Mucosa of descending colon (tissue), 3 donors: ENCODE measurements at places on chromosomes 16 and 17.

DNA sequence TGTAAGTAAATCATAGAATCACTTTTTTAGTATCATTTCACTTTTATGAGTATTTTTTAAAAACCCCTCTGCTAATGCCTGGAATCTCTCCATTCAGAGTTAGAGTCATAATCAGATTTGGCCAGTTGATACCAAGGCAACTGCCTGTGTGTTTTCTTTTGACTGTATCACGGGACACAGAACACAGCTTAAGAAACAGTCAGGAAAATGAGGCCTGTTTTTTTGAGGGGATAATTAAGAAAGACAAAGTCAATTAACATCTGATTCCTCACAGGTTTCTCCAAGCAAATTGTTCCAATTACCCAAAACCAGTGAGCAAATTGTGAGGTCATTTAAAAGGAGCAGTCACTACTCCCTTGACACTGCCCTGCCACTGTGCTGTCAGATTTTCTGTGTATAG lies 944.5 kb upstream of the SOX9 start:
- no peak for DNase-seq

- DNase-seq: no peak
Measured at GRCh38 chr16:49148410-49148809, 133.2 kb downstream of the CBLN1 start.

- DNase-seq: no peak
Measured at GRCh38 chr17:18203308-18203707, 19.7 kb downstream of the ALKBH5 start.

- no peak for DNase-seq
Measured at GRCh38 chr17:58354541-58355216, 2.7 kb upstream of the SUPT4H1 start.

DNA sequence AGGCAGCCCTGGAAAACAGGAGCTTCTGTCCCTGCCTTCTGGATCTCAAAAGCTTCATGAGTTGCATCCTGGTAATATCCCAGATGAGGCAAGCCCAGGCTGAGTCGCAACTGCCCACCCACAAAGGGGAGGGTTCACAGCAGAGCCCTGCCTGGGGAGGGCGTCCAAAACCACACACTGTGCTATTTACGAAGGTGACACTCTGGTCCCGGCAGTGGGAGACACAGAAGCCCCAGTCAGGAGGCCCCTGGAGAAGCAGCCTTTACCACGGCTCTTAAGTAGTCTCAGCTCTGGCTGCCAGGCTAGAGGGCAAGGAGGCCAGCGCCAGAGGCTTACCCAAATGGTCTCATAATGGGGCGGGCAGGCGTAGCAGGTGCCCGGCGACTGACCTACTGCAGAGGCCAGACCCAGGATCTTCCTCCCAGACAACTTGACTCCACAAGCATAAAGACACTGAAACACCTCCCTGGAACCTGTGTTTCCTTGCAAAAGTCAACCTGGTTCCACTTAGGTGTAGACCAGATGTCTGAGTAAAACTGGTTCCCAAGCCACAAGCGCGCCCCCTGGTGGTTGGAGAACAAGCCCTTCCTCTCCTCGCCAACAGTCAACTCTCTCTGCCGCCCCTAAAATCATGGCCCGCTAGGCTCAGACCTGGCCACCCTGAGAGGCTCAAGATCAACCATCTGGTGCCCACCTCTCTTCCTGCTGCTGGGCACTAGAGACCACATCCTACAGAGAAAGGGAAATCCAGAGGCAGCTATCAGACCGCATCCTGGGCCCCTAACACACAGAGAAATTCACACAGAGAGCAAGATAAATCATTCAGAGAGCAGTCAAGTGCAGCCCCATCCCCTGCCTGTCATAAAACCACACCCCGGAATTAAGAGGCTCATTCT lies 5.2 kb downstream of the AXIN2 start:
- DNase-seq: peak; percentile 97

GRCh38 chr17:79777120-79777893 lies 641 bp upstream of the CBX2 start:
- peak; percentile 66 for DNase-seq

GRCh38 chr17:57242148-57242547 lies 14.2 kb upstream of the MSI2 start:
- DNase-seq: no peak

- no peak for DNase-seq
Measured at GRCh38 chr17:77205396-77206125, 64.8 kb downstream of the SEC14L1 start.

DNA sequence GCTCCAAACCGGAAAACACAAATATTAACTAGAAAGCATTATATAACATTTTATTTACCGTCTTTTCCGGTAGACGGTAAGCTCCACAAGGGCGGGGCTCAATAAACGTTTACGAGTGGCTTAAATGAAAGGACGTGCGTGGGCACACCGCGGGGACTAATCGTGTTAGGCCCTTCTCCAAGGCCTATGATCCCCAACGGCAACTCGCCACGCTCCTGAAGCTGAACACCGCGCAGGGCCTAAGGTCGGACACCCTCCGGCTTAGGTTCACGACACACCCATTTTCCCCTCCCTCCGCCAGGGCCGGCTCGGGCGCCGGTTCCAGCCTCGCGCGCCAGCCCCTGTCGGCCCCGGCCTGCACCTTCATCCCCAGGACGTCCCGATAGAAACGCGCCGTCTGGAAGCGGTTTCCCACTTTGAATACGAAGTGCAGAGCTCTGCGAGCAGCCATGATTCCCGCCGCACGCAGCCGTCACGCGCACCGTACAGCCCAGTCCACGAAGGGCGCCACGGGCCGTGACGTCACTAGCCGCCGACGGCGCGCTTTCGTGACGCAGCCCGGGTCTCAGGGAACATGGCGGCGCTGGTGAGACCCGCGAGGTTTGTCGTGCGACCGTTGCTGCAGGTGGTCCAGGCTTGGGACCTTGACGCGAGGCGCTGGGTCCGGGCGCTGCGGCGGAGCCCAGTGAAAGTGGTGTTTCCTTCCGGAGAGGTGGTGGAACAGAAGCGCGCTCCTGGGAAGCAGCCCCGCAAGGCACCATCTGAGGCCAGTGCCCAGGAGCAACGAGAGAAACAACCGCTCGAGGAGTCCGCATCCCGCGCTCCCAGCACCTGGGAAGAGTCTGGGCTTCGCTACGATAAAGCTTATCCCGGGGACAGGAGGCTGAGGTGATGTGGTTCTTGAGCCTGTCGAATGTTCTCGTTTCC lies at the start of the genes GLOD4 and MRM3:
Gene GLOD4, minus strand, starts transcription at position 476 of the 927 bp plus-strand sequence. Its CDS starts 25 bp downstream, at position 451.
Gene MRM3, plus strand, starts transcription at position 549 of the 927 bp plus-strand sequence. Its CDS starts 26 bp downstream, at position 575.
- DNase-seq: peak; percentile 95

DNA sequence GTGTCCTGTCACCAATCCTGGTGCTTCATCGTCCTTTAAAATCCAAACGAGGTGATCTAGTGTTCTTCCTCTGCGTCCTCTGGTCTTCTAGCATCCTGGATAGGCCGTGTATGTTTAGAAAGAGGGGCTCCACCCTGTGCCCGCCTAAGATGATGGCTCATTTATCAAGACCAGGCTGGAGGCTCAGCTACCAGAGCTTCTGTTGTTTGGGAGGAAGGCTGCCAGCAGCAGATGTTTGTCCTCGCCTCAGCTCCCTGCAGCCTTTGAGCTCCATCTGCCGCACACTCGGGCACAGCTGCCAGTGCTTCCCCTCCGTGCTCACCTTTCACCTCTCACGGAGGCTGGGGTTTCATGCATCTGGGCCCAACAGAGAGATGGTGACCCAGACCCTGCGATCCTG lies 954.7 kb upstream of the RBFOX1 start:
- no peak for DNase-seq

GRCh38 chr17:48478224-48479013 lies 48.4 kb upstream of the SKAP1 start:
- no peak for DNase-seq

DNA sequence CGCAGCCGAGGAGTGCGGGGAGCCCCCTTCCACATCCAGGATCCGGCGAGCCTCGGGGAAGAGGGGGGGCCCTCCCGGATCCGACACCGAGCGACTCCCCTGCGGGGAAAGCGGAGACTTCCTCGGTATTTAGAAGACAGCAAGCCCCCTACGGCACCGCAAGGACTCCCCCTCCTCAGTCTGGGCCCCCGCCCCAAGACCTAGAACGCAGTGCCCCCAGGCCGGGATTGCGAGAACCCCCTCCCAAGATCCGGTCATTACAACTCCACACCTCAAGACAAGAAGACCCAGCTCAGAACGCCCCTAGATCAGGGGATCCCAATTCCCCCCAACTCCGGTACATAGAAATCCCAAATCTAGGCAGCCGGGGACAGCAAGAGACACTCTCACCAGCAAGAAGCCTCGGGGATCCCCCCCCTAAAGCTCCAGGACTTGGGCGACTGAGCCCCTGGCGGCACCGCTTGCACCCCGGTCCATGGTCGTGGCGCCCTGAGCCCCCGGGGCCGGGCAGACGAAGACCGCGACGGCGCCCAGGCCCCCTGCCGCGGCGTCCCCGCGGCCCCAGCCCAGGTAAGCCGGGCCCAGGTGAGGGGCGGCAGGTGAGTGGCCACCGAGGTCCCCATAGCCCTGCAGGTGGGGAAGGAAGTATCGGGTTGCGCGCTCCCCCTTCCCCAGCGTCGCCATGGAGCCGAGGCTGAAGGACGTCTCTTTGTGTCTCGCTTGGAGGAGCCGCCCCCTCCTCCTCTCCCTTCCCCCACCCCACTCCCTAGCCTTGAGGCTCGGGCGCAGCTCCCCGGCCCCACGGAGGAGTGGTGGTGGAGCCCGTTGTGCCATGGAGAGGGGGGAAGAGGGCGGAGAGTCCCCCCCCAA lies 641 bp downstream of the SBK1 start:
- peak; percentile 58 for DNase-seq

DNA sequence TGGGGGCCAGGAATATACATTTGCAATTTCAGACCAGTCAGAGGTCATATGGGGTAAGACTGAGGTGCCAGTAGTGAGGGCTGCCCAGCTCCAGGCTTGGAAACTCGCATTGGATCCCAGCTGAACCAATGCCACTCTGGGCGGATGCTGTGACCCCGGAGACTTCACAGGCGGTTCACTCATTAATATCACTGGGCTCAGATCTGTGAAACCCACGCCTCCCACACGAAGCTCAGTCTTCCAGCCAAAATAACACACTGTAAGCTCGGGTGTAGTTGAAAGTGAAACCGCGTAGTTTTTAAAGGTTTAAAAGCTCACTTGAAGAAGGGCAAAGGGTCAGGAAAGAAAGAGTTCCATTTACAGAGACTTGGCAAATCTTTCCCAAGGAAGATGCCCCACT lies 254.8 kb downstream of the FOXL1 start:
- no peak for DNase-seq

GRCh38 chr16:76653390-76654026 lies 376.3 kb downstream of the CNTNAP4 start:
- DNase-seq: no peak

DNA sequence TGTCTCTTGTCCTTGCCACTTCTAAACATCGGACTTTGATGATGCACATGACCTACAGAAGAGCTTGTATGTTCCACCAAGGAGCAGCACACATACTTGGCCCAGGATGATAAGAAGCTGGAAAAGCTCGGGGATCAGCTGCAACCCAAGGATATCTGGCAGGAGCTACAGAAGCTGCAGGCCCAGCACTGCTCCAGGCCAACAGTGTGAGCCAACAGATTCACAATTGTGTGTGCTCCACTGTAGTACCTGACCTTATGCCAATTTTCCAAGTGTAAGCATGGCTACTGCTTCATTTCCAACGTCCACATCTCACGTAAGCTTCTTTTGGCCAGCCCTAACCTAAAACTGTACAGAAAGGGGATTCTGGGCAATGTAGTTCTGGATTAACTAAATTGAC lies 83.4 kb downstream of the COX10 start:
- DNase-seq: no peak

- DNase-seq: no peak
Measured at GRCh38 chr17:57447990-57448758, 191.9 kb downstream of the MSI2 start.

DNA sequence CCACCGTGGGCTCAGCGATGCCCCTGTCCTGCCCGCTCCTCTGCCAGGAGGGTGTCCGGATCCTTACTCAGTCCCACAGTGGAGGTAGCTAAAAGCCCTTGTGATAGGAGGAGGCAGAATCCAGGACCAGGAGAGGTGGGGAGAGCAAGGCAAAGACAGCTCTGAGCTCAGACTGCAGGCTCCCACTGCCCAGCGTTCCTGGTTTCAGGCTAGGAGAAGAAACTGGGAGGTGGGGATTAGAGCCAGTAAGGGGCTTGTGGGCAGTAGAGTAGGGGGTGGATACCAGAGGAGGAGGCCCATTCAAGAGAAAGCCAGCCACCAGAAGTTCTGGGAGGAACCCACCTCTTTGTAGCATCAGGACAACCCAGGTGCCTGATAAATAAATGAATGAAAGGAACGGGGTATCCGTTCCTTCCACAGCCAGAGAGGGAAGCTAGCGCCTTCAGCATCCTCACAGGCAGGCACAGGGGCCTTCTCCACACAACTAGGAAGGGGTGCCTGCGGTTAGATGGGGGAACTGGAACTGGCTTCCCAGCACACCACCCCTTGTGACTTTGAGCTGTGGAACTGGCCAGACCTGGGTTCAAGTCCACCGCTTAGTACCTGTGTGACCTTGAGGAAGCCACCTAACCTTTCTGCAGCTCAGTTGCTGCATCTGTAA lies 2.3 kb downstream of the IL21R start:
- DNase-seq: no peak

GRCh38 chr16:56295739-56296527 lies 104.6 kb downstream of the GNAO1 start:
- DNase-seq: no peak

- DNase-seq: no peak
Measured at GRCh38 chr17:47836601-47837000, 4.5 kb downstream of the SCRN2 start.

DNA sequence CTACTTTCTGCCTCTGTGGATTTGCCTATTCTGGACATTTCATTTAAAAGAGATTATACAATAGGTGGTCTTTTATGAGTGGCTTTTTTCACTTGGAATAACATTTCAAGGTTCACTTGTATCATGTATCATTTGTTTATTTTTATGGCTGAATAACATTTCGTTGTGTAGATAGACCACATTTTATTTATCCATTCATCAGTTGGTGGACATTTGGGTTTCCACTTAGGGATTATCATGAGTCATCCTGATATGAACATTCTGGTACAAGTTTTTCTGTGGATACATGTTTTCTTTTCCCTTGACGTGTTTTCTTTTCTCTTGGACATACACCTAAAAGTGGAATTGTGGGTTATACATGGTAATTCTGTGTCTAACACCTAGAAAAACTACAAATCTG lies 25.3 kb downstream of the PRSS54 start:
- DNase-seq: no peak

GRCh38 chr17:73616120-73616872 lies 27.9 kb downstream of the SDK2 start:
- no peak for DNase-seq

GRCh38 chr17:78387977-78388941 lies 9.8 kb downstream of the PGS1 start:
- no peak for DNase-seq

DNA sequence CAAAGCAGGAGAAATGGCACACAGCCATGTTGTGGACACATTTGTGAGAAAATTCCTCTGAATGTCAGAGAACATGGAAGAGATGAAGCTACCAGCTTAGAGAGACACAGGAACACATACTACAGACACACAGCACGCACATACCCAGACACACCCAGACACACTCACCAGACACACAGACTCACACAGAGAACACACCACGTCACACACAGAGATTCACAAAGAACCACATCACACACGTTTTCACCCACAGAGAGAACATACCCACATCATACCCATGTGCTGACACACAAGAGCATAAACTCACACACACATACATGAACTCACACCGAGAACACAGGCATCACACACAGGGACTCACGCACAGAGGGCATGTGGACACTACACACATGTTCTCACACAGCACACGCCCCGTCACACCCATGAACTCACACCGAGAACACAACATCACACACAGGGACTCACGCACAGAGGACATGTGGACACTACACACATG lies 124.9 kb downstream of the METRNL start:
- DNase-seq: no peak
